ENCODE measurements at places on chromosomes 5 and 9.

- DNase-seq, result no peak
Observed at GRCh38 chr9:123291736-123292135, 23.4 kb upstream of the STRBP start.

DNA sequence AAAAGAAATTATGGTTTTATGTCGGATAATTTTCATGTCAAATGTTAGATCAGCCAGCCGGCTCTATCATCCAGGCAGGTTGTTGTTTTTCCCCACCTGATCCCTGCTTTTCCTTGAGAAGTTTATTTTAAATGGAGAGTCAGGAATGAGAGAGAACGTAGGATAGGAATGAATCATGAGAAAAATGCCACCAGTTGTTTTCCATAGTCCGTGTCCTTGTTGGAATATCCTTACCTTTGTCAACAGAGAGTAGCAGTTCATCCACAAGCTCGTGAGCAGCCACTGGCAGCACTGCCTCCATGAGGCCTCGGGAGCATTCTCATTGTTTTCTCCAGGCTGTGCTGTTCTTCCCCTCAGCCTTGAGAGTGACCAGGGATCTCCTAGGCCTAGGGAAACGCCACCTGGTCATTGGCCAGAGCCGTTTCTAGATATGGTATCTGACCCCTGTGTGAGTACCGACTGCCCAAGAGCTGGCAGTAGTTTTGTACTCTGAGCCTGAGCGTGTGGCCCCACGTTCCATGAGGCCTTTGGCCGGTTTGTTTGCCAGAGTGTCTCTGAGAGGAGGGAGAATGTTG lies 293.3 kb downstream of the FANCC start:
- no peak for DNase-seq

- DNase-seq, result no peak
Observed at GRCh38 chr9:227860-228259, 13.2 kb downstream of the DOCK8 start.

DNA sequence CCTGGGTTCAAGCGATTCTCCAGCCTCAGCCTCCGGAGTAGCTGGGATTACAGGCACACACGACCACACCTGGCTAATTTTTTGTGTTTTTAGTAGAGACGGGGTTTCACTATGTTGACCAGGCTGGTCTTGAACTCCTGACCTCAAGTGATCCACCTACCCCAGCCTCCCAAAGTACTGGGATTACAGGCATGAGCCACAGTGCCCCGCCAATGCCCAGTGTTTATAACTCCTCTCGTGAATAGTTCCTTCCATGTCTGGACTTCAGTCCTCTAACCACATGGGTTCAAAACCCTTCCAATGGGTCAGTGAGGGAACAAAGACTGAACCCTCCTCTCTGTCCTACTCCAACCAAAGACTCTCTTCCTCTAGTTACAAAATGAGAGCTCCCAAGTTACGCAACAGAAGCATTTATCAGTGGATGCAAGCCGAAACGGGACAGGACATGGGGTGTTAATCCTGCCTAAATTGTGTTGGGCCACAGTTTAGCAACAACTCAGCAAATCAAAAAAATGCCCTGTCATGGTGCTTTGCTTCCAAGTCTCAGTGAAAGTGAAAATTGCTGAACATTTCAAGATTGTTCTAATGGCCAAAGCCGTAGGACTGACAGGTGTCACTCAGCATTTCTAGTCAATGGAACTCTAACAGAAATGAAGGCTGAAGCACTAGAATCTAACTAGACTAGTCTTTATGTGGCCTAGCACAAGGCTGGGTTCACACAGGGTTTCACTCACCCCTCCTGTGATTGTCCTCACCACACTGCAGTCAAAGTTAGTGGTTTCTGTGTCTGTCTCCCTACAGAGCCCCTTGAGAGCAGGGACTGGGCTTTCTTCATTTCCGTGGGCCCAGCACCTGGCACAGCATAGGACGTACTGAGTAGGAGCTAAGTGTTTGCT lies 3.2 kb upstream of the TMEM245 start:
- DNase-seq, result no peak

DNA sequence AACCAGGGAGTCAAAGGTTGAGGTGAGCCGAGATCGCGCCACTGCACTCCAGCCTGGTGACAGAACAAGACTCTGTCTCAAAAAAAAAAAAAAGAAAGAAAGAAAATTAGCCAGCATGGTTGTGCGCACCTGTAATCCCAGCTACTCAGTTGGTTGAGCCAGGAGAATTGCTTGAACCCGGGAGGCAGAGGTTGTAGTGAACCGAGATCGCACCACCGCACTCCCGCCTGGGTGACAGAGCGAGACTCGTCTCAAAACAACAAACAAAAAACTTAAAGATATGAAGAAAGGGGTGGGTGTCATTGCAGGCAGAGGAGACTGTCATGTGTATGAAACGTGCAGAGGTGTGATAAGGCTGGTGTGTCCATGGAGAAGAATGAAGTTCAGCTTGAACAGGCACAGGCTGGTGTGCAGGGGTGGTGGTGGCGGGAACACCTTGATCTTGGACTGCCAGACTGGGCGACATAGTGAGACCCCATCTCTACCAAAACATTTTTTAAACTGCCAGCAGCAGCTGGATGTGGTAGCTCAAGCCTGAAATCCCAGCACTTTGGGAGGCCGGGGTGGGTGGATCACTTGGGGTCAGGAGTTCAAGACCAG lies 69.6 kb downstream of the UGCG start:
- DNase-seq, result no peak

DNA sequence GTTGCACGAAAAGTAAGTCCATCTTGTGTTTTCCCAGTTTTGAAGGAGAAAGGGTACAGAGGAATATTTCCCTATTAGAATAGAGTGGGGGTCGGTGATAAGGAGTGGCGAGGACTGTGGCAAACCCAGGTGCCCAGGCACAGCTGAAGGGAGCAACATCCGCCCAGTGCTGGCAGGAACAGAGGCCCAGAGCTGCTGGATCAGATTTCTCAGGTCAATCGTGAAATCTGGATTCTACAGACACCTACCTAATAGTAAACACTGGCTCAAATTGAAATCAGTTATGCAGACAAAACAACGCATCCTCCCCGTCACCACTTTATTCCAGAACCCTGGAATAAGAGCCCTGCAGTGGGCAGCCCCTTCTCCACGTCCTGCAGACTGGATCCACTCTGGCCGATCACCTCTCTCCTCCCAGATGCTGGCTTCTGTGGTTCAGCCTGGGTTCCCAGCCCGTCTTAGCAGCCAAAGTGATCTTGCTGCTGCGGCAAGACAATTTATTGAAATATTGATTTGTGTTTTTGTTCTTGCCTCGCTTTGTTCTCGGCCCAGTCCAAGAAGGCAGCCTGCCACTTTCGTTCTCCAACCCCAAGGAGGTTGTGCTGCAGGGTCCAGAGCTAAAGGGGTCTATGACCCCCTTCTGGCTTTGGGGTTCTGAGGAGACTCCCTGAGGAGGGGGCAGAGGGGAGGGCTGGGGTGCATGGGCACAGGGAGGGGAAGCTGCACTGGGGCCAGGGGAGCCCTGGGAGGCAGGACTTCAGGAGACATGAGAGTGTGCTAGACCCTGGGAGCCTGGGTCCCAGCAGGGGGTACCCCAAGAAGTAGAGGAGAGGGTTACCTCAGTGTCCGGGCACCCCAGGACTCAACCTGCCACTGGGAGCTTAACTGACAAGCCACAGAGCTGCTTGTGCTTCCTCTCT lies 103.3 kb downstream of the ZNF354C start:
- no peak for DNase-seq

GRCh38 chr5:17105744-17106418 lies 111.5 kb upstream of the BASP1 start:
- DNase-seq, result no peak

GRCh38 chr9:87425202-87425601 lies 72.5 kb upstream of the DAPK1 start:
- DNase-seq, result no peak

DNA sequence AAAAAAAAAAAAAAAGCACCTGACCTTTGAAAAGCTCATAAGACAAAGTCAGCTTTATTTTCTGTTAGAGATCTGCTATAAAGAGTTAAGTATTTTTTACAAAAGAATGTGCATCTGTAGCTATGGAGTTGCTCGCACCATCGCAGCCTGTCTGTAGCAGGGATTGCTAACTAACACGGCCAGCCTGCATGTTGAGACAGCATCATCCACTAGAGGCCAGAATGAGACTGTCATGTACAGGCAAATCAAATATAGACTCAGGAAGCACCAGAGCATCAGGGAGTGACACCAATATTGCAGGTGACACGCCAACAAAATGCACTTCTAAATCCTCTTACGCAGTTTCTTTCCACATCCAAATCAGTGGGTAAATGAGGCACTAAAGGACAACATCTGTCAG lies 136.3 kb upstream of the RASEF start:
- no peak for DNase-seq

- peak; percentile 79 for DNase-seq
Observed at GRCh38 chr9:15299374-15299939, 7.6 kb downstream of the TTC39B start.

- DNase-seq, result no peak
Observed at GRCh38 chr9:81394881-81395675, 294.3 kb downstream of the TLE1 start.

DNA sequence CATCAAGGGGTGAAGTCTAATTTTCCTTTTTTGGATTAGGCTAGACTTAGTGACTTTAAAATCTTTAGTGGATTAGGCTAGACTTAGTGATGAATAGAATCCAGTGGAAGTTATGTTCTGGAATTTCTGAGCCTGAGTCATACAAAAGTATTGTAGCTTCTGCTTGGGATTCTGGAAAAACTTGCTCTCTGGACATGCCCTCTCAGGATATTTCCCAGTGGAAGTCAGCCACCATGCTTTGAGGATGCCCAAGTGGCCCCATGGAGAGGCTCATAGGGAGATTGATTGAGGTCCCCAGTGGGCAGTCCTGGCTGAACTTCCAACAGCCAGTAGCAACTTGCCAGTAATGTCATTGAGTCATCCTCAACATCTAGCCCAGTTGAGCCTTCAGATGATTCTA lies 112.4 kb upstream of the PRLR start:
- DNase-seq, result no peak

DNA sequence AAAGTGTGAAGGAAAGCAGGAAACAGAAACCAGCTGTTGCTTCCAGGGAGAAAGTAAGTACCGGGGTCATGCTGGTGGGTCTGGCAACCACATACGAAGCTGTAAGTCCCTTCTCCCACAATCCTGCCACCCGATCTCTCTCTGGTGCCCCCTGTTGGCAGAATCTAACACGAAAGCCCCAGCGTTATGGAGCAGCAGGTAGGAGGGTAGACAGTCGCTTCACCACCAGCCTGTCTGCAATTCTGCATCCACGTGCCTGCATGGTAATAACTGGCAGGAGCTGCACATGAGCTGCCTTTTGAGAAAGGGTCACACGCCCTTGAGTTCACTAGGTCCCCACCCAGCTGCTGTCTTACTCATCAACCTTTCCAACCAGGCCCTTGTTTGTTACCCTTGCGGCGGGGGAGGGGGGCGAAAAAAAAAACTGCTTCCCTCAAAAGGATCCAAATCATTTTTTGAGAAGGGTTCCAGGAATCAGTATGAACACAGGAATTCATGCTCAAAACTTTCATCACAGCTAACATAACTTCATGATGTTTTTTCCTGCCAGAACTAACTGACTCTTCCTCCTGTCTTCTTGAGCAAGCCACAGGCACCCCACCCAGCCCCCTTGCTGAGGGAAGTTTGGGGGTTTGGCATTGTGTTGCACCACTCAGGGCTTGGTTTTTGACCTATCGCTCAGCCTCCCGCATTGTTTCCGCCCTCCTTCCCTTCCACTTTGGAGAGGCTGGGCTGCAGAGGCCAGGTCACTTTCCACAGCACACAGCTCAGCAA lies 19.6 kb upstream of the TMEM252 start:
- DNase-seq, result no peak

DNA sequence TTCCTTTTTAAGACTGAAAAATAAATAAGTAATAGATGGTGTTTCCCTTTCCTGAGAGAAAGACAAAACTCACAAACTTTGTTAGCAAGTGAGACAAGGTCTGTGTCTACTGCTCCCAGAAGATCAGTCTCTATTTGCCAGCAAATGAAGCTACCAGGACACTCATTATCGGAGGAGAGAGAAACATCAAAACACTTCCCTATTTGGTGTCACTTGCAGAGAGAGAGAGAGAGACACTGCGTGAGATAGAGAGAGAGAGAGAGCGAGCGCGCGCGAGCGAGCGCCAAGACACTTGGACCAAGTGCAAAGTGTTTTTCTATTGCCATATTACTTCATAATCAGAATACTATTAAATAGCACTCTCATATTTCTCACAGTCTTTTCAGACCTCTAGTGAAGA lies 142.7 kb downstream of the KCNN2 start:
- DNase-seq, result no peak

GRCh38 chr5:77620405-77620804 lies 18.1 kb downstream of the OTP start:
- no peak for DNase-seq

DNA sequence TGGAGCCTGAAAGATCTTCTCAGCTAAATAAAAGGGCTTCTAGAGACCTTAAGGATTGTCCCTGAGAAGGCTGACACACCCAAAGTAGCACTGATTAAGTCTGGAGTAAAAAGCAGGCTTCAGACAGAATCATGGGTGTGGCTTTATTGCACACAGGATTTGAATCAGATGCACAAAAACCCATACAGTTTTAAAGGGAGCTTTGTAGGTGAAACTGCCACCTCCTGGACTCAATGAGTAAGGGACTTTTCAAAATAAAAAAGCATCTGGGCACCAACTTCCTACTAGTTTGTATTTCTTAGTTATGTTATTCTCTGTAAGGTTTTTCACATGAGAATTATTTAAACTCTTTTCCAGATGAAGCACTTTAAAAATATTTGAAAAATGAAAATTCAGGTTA lies 129.4 kb downstream of the EDIL3 start:
- no peak for DNase-seq

GRCh38 chr9:103714992-103715391 lies 379.1 kb upstream of the SMC2 start:
- DNase-seq, result no peak

GRCh38 chr9:89817151-89817950 lies 212.5 kb downstream of the GADD45G start:
- DNase-seq, result no peak

- no peak for DNase-seq
Observed at GRCh38 chr5:154276973-154277331, 86.4 kb downstream of the GALNT10 start.

GRCh38 chr9:125932012-125932411 lies 184.8 kb downstream of the PBX3 start:
- no peak for DNase-seq

GRCh38 chr9:112119225-112120029 lies 55.7 kb downstream of the SUSD1 start:
- no peak for DNase-seq

- no peak for DNase-seq
Observed at GRCh38 chr9:134406366-134407120, 80.3 kb downstream of the RXRA start.

DNA sequence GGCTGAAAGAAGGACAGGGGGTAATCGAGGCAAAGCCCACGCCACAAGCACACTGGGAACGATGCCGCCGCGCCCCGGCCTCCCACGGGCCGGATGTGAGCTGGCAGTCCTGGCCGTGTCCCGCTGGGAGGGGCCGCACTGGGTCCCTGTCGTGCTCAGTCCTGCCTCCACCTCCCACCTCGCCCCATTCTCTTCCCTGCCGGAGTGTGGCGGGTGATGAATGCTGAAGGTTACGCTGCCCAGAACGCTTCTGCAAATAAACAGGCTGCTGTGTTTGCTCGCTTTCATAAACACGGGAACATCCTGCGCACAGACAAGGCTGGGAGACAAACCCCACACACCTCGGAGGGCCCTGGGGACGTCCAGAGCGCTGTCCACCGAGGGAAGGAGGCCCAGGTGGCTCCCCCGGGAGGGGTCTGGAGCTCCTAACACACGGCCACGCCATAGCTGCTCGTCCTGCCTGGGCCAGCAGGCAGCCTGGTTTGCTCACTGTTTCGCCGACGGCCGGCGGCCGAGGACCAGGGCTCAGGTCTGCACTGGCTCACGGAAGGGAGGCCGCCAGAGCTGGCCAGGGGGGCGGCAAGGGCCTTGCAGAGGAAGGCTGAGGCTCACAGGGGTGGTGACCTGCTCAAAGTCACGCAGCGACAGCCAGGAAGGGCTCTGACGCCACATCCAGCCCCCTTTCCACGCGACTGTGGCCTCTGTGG lies 2.3 kb downstream of the DNLZ start:
- no peak for DNase-seq

All from CD4-positive, alpha-beta T cell treated with Interleukin-6 at 100 ng/mL for 8 hours (primary cell).